DND-41 (cell line): ENCODE measurements at places on chromosomes 6 and 20.
A peak's percentile ranks its signal among the peaks of the same experiment; 100 is the strongest.

DNA sequence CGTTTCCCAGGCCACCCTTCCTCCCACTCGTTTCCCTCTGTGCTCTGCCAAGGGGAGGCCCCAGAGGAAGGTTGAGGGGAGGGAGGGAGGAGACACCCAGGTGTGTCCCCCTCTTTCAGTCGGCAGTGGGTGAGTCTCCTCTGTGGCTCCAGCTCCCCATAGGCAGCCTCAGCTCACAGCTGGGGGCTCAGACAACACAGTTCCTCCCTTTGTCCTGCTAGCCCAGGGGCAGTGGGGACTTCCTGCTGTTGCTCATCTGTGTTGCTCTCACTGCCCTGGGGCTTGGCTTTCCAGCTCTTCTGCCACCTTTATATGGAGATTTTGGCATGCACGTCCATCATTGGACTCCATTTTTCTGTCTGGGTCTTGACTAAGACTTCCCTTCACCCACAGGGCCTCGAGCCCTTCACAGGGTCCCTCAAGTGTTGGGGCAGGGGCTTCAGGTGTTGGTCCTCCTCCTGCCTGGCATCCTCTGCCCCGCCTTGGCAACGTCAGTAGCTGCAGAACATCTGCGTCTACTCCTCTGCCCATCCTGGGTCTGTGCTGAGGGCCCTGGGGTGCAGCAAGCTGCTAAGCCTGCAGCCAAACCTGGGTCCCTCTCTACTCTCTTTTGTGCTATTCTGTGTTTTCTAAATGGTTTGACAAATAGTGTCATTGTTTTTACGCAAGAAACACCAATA is 190.6 kb upstream of the PMEPA1 start:
- peak; percentile 38 for DNase-seq

DNA sequence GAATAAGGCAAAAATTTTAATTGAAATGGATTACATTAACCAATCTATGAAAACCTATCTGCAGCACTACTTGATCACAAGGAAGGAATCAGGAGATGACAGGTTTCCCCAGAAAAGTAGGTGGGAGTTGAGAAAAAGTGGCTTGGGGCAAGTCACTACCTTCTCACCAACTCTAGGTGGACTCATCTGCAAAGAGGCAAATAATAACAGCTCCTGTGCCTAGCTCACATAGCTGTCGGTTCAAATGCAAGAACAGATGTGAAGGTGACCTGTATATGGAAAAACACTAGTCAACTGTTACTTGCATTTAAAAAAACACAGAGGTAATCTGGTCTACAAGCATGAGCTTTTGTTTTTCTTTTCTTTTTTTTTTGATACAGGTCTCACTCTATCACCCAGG is 67.2 kb downstream of the POPDC3 start:
- no peak for DNase-seq

DNA sequence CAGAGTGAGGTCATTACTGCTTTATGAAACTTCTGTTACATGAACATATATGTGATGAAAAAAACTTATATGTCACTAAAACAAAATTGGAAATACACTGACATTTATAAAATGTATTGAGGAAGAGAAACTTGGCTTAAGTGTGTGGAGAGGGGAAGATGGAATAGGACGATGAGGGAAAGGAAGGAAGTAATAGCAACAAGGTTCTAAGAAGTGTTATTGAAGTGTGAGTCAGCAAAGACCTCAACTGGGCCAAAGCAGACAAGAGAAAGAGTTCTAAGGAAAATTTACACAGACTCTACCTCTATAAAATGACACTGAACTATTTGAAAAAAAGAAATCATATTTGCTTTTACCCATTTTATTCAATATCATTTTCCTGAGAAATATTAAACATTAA is 38.3 kb downstream of the SNX3 start:
- no peak for DNase-seq

DNA sequence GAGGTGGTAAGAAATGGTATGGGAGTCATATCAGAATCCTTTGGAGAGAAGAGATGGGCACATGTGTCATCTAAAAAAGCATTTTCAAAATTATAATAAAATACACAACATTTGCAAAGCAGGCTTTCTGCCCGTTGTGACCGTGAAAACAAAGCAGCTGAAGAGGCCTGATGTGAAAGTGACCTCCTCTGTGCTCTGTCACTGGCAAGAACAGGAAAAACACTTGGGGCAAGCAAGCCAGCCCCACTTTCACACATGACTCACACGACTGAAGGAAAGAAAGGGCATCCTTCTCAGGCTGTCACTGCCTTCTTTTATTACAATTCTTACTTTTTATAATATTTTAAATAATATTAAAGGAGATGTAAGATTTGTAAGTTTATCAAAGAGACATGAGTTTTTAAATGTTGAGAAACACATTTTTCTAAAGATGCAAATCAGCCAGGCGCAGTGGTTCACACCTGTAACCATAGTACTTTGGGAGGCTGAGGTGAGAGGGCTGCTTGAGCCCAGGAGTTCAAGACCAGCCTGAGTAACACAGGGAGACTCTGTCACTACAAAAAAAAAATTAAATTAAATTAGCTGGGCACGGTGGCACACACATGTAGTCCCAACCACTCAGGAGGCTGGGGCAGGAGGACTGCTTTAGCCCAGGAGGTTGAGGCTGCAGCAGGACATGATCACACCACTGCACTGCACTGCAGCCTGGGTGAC is 143.7 kb downstream of the BTBD9 start:
- DNase-seq, result no peak

DNA sequence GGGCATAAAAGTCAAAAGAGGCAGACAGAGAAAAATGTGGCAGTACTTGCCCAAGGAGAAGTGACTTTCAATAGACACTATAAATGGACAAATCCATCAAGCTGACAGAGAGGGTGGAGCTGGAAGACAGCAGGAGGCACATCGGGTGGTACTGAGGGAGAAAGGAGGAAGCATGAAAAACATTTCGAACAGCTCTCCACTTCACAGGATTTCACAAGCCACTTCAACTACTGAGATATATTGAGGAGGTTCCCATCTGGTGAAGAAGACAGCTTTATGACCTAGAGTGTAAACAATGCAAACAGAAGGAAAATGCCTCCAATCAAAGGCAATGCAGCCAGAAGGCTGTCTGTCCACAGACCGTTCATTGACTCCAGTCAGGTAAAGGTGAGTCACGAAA is 259.4 kb upstream of the ECI2 start:
- no peak for DNase-seq

DNA sequence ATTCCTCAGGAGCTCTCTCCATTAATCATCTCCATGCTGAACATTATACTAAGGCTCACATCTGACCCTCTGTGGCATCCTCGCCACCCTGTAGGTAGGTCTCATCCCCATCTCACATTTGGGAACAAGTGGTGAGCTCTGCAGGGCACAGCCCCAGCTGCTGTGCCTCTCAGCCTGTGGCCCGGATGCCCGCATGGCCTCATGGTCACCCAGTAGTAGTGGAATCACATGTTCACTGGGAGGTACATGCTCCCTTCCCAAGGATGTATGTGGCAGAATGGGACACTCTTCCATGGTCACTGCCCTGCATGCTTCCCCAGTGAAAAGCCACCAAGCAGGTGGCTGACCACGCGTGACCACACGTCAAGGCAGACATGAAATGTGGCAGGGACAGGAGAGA is 26.3 kb upstream of the APMAP start:
- no peak for DNase-seq

DNA sequence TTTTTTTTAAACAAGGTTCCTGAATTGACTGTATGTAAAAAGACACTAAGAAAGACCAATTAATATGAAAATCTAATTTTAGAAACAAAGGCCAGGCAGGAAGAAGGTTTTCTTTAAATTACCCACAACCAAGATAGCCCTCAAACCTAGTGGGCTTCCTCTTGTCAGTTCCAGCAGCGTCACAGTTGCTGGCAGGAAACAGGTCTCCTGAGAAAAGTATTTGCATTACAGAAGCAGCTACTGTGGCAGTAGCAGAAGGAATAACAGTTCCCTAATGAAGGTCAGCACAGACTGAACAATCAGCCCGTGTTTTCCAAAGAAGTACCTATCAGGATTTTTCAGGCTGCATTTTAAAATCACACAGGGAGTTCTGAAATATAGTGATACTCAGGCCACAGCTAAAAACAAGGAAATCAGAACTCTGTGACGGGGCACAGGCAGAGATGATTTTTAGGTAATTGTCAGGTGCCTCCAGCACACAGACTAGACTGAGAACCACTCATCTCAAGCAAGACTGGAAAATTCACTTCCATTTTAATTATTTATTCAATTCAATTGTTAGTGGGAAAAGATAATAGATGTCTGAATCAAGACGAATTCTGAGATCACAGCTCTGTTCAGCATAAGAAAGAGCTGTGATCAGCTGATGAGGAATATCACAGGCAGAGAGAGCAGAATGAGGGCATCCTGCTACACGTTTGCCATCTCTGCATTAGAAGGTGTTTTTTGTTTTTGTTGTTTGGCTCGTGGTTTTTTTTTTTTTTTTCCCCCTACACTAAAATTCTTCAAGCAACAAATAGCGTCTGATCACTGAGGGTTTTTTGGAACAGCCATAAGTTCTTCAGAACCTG is 230.5 kb upstream of the KHDRBS2 start:
- no peak for DNase-seq

- no peak for DNase-seq
Measured at GRCh38 chr6:160952633-160953281, 38.8 kb upstream of the MAP3K4 start.

- no peak for DNase-seq
Measured at GRCh38 chr6:167851370-167851952, 24.8 kb downstream of the AFDN start.

GRCh38 chr6:26156850-26157250 is 69.6 kb downstream of the HFE start:
- peak; percentile 85 for DNase-seq

GRCh38 chr20:266596-267562 is 9.4 kb downstream of the DEFB132 start:
- peak; percentile 90 for DNase-seq

DNA sequence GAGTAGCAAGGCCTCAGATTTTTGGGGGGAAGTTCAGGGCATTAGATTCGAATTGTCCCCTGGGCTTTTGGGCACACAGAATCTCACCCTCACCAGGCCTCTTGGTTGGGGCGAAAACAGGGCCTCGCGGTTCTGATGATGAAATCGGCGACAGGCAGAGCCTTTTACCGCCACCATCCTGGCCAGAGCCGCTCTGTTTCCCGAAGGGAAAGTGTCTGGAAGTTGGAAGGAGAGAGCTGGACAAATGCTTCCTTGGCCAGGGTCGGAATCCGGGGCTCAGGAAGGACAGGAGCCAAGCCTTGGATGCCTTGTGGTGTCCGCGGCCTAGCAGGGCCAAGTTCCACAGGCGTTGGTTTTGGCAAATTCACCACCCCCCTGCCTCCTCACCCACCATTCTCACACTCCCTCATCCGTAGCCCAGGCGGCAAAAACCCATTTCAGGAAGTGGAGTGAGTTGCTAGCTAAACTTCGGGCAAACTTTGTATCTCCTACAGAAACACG is 3.5 kb upstream of the TFAP2A start:
- DNase-seq, result no peak

GRCh38 chr6:159692303-159693127 is 526 bp downstream of the SOD2 start:
- peak; percentile 65 for DNase-seq

- no peak for DNase-seq
Measured at GRCh38 chr6:77930952-77931351, 278.1 kb downstream of the MEI4 start.

- DNase-seq, result no peak
Measured at GRCh38 chr20:17470973-17471372, 60.2 kb downstream of the BFSP1 start.

- peak; percentile 21 for DNase-seq
Measured at GRCh38 chr6:41153992-41154625, at the start of gene TREML1. TSS of gene TREML1 (minus strand) at chr6:41154347. CDS start at chr6:41154288, 59 bp downstream.

DNA sequence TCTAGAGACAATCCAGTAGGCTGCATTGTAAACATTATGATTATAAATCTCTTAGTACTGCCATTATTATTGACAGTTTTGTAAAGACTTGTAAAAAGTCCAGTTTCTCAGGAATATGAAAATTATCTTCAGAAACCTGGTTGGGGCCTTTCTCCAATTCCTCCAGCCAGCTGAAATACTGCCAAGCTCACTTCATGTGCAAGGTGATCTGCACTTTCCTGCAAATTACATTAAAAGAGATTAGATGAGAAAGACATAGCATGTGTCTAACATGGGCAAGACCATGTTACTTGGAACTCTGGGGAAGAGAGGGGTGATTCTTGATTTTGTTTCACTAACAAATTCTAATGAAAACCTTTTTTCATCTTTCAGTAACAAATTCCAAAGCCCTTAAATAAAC is 24.0 kb downstream of the PGM3 start:
- no peak for DNase-seq

- no peak for DNase-seq
Measured at GRCh38 chr6:157078326-157078725, 245.0 kb downstream of the TMEM242 start.

GRCh38 chr6:37205175-37205996 is 35.4 kb downstream of the PIM1 start:
- DNase-seq, result peak; percentile 82

- no peak for DNase-seq
Measured at GRCh38 chr20:50496773-50497385, 13.3 kb upstream of the PTPN1 start.

DNA sequence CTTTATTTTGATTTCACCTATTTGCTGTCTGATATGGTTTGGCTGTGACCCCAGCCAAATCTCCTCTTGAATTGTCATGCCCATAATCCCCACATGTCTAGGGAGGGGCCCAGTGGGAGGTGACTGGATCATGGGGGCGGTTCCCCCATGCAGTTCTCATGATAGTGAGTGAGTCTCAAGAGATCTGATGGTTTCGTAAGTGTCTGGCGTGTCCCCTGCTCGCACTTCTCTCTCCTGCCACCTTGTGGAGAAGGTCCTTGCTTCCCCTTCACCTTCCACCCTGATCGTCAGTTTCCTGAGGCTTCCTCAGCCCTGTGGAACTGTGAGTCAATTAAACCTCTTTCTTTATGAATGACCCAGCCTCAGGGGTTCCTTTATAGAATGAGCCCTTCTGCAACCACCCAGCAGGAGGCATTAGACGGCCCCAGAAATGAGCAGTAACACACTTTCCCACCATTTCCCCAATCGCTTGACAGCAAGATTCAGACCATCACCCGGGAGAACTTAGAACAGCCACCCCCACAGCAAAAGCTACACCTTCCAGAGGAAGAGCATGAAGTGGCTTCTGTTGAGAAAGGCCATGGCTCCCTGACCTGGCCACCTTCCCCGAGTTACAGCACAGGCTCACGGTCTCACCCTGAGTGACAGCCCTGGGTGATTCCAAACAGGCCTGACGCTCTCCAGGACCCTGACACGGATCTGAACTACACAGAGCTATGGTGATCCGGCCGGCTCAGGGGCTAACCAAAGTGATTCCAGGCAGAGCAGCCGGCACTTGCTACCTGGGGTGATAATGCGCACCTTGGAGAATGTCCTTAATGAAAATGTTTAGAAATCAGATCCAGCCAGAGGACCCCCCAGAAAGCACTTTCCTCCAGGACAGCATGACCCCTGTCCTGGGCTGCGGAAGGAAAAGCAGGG is 131.2 kb upstream of the CDH4 start:
- DNase-seq, result peak; percentile 79

- DNase-seq, result no peak
Measured at GRCh38 chr20:43752561-43753301, 25.9 kb upstream of the GTSF1L start.

- DNase-seq, result no peak
Measured at GRCh38 chr6:112910256-112910655, 563.1 kb downstream of the RFPL4B start.
